Central memory CD4-positive, alpha-beta T cell (primary cell): ENCODE measurements at places on chromosomes 4 and X.

- DNase-seq, result no peak
Measured at GRCh38 chrX:48798318-48798717, 3.5 kb upstream of the HDAC6 start.

DNA sequence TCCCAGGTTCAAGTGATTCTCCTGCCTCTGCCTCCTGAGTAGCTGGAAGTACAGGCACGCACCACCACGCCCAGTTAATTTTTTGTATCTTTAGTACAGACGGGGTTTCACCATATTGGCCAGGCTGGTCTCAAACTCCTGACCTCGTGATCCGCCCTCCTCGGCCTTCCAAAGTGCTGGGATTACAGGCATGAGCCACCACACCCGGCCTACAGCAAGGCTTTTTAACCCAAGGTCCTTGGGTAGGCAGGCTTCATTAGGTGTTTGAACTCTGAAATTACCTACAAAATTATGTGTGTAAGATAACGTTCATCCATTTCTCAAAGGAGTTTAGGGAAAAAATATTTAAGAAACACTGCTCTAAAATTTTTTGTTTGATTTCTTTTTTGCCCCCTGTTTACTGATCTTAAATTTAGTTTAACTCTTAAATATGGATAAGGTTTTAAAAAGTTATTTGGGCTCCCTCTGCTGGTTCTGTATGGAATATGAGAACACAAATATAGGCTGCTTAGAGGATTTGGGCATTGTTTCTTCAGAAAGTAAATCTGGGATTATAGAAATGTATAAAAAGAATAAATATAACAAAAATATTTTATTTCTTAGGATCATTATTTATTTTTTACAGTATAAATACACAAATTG, 92.8 kb downstream of the CBR4 start:
- DNase-seq, result no peak

DNA sequence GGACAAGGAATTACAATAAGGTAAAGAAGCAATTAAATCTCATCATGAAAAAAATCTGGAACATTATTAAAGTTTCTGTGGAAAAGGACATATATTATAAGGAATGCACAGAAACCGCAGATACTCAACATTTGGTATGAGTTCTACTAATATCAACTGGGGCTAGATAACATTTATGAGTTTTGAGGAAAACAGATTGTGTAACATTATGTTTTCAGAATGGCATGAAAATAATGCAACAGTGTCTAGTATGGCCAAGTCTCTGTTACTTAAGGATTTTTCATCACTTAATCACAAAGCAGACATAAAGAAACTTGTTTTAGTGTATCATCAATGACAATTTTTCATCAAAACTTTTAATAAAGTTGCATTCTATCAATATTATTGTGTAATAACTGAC, 785.0 kb downstream of the GLUD2 start:
- DNase-seq, result no peak

DNA sequence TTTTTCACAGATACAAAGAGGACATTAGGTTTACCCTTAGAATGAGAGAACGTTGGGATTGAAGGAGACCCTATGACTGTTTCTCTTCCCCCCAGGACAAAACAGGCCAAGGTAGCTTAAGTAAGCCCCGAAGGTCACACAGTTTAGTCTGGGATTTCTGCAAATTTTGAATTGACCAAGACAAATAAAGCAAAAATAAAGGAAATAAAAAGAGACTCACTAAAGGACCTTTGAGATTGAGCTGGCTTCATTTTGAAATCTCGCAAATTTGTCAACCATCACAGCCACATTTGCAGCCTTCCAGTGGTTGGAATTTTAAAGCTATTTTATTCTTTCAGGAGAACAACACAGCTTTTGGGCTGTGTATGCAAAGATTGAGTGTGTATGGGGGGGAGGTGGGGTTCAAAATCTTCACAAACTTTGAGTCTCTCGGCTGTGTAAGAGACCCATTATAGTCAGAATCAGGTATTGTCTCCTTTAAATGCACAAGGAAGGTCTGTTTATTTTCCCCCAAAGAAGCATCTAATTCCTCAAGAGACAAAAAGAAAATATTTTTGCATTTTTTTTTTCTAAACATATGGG, 4.2 kb downstream of the TMSB4X start:
- DNase-seq, result no peak

GRCh38 chr4:89754531-89754930, 82.4 kb downstream of the SNCA start:
- DNase-seq, result no peak

DNA sequence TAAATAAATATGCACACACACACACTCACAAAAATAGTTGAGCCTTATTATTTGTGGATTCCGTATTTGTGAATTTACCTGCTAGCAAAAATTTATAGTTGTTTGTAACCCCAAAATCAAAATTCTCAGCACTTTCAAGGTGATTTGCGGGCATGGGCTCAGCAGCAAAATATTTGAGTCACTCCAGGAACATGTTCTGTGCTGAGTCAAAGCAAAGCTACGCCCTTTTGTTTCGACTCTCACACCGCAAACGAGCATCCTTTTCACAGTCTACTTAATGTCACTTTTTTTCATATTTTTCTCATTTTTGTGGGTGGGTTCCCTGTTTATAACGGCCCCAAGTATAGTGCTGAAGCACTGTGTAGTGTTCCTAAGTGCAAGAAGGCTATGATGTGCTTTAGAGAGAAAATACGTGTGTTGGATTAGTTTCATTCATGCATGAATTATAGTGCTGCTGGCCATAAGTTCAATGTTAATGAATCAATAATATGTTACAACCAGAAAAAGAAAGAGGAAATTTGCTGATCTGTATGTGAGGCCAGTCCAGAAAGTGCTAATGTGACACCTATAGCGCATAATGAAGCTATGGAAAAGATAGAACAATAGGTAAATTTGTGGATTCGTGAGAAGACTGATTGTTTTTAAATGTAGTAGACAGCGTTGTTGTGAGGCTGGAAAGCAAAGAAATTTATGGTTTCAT, 723.2 kb upstream of the AGA start:
- DNase-seq, result no peak

- DNase-seq, result no peak
Measured at GRCh38 chr4:94063084-94063483, 144.6 kb upstream of the SMARCAD1 start.

GRCh38 chr4:93042746-93043145, 739.0 kb downstream of the GRID2 start:
- DNase-seq, result no peak

- no peak for DNase-seq
Measured at GRCh38 chrX:148784856-148785255, 284.4 kb downstream of the AFF2 start.

GRCh38 chr4:10101671-10102473, 14.7 kb downstream of the WDR1 start:
- DNase-seq, result no peak

DNA sequence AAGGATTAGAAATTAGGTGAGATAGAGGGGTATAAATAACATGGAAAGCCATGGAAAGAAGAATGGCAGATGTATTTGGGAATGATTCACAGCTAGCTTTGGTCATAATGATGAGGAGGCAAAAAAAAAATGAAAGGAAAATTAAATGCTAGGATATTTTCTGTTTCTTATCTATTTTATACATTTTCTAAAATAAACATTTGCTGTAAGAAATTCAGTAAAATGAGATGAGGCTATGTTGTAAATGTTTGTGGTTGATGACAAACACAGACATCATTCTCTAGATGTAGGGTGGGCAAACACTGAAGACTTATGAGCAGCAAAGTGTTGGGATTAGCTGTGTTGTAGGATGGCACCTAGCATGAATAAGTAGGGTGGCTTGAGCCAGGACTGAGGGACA, 407.1 kb downstream of the IL15 start:
- no peak for DNase-seq

GRCh38 chrX:39675619-39676018, 422.1 kb downstream of the BCOR start:
- DNase-seq, result no peak

- no peak for DNase-seq
Measured at GRCh38 chr4:123418351-123418931, 21.8 kb downstream of the SPRY1 start.

DNA sequence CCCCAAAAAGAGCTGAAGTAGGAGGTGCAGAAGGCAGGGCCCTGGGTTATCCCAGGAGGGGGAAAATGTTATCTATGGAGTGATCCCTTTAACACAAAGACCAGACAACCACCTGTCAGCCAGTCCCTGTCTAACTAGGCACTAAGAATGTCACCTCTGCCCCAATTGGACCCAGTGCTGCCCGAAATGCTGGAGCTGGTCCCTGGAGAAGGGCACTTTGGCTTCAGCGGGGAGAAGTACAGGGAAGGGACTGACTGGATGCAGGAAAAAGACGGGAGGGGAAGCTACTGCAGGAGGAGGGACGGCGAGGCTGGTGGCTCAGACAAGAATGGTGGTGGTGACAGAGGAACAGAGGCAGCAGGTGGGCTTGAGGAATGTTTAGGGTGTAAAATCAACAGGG, 17.3 kb downstream of the PHKA2 start:
- DNase-seq, result no peak

DNA sequence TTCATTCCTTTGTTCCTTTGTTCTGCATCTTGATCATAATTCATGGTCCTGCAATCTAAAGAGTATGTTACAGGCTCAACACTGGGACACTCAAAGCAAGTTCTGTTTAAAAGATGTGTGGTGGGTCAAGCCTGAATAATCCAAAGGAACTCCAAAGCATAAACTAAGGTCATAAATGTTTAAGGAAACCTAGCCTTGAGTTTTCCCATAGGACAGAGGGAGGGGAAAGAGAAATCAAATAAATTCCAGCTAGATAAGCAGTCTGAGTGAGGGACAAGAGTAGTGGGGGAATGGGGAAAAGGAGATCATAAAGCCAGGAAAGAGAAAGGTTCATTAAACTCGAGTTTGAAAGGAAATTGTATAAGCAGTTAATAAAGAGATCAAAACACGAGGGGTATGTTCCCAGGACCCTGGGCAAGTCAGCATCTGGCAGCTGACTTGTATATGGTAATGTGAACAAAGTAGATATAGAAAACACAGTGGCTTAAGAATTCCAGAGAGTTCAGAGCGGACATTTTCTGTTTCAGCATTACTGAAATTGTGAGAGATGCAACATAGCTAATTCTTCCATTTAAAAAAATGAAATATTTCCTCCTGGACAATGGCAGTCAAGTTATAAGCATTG, 125.8 kb upstream of the EDNRA start:
- DNase-seq, result no peak

GRCh38 chr4:80619070-80619674, 283.6 kb downstream of the CFAP299 start:
- DNase-seq, result no peak

GRCh38 chr4:150501983-150502382, 80.0 kb upstream of the MAB21L2 start:
- no peak for DNase-seq

- DNase-seq, result no peak
Measured at GRCh38 chrX:45771114-45771513, 570.4 kb upstream of the DIPK2B start.

DNA sequence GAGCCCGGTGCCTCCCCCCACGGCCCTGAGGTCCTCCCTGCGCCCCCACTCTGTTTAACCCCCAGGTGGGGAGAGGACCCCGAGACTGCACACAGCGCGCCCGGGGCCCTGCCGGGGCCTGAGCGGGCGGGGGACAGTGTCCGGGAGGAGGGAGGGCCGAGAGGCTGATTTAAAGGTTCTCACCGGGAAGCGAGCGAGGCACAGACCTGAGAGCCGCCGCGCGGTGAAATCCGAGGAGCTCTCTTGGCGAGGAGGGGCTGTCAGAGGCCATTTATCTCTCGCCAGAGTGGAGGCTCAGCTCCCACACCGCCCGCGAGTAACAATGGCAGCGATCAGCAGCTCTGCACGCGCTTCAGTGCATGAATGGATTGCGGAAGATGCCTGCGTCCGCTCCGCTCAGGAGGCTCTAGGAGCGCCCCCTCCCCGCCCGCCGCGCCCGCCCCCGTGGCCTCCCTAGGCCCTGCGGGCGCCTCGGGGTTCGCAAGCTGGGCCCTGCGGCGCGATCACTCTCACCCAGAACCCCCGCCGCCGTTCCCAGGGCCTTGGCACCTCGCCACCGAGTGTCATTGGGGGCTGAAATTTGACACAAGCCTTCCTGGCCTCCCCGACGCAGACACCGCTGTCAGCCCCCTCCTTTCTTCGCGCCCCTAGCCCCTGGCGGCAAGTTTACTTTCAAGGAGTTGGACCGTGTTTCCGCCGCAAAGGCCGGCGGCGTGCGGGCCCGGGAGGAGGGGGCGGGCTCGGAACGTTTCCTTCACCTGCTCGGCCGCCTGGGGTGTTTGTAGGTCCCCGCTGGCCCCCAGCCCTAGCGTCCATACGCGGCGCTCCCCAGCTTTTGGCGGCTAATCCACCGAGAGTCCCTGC, 48.7 kb upstream of the BCOR start:
- no peak for DNase-seq

DNA sequence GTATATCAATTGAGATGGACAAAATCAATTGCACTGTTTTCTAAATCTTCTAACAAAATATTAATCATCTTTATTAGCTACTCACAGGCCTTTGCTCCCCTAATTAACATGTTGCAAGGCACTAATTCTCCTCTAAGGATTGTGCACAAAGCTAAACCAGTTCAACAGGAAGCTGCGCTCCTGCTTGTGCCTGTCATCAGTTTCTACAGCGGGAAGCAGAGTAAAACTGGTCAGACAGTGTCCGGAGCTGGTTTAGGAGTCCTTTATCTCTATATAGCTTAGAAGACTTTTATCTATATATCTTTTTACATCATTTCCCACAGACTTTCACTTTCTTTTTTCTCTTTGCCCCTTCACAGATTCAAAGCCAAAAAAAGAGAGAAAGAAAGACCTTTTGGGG, 79.1 kb downstream of the ELOVL6 start:
- no peak for DNase-seq

GRCh38 chr4:171025776-171026175, 787.4 kb upstream of the GALNTL6 start:
- no peak for DNase-seq

DNA sequence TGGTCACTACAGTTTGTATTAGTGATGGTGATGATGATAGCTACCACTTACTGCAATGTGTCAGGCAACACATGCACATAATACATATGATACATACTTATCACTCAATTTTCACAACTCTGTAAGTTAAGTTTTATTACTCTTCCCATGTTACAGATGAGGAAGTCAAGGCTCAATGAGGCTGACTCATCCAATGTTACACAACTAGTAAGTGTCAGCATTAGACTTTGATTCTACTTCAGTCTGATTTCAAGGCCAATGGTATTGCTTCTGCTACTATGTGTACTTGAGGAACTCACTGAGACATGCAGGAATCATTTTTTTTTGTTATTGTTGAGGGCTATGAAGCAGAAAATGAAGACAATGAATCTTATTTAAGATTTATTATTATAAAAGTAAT, 96.4 kb upstream of the TRPC5OS start:
- DNase-seq, result no peak

- no peak for DNase-seq
Measured at GRCh38 chr4:130210864-130211263, 1114.9 kb downstream of the C4orf33 start.

DNA sequence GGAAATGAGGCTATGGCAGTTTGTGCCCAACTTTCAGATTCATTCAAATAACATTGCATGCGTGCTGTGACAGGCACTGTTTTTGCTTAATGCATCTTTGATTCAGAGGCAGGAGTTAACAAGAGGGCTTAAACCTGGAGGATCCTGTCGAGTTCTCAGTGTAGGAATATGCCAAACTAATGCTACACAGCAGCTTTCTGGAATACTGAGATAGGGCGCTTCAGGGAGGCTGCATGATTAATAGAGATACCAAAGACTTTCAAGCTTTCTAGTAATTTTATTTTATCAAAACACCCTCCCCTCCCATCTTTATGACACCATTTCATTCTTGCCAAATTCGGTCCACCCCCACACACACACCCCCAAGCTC, 636 bp upstream of the TIMM8A start:
- no peak for DNase-seq

GRCh38 chrX:14056206-14056605, 26.5 kb upstream of the GEMIN8 start:
- DNase-seq, result no peak

GRCh38 chr4:155591738-155592143, 74.9 kb upstream of the GUCY1A1 start:
- no peak for DNase-seq
